NCI-H524 treated with DMSO at 0.1 percent for 48 hours (cell line): ENCODE measurements at places on chromosomes 6 and 20.

- no peak for DNase-seq
Measured at GRCh38 chr6:137363805-137364138, 130.4 kb downstream of the OLIG3 start.

DNA sequence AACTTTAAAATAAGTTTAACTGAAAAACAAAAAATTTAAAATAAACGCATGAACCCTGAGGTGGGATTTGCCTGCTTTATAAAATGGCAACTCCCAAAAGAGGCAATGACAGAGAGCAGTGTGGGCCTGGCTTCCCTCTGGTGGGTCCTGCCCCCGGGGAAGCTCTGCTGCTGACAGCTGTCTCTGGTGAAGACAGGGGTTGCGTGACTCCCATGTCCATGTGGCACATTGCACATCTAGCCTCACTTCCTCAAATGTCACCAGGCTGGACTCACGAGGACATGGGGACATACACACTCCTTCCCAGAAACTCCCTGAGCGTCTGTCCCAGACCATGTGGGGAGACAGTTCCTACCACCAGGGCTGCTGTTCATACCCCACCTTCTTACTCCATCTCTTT lies 66.2 kb downstream of the ABHD12 start:
- DNase-seq = no peak

DNA sequence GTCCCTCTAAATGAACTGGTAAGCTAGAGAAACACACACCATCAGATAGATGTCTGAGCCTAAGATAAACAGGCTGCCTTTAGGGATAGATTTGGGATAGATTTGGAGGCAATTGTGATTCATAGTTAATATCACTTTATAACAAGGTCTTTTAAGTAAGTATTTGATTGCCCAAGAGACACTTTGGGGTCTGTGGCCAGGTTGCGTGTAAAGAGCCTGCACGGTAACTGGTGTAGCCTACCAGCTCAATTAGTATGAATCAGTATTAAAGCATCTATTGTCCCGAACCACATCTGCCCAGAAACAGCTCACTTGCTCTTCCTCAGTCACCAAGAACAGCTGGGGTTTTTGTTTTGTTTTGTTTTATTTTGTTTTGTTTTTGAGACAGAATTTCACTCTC lies 193.3 kb downstream of the SASH1 start:
- no peak for DNase-seq

GRCh38 chr20:44805979-44806620 lies 4.2 kb downstream of the RIMS4 start:
- peak; percentile 99 for DNase-seq

DNA sequence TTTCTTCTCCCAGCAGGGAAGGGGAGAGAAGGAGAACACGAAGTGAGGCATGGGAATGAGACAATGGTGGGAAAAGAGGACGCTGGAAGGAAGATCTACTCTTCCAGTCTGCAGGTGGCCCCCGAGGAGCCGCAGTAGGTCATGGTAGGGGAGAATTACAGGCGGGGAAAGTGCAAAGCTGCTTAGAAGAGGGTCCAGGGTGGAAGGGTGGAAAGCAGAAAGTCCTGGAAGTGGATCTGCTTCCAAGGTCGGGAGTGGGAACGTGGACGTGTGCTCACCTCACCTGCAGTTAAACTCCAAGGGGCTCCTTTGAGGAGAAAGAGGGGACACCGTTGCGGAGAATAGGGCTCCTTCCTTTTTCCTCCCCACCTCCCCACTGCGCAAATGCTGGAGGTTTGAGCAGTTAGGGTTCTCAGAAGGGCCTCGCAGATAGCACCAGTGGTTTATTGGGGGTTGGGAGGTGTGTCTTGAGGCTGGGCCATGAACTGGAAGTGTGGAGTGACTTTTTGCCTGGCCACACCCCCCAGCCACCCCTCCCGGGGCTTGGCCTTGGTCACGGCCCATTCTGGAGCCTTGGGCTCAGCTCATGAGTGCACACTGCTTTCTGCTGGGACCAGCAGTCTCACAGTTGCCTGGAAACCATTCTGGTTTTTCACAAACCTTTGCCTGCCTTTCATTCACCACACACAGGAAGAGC lies 100.4 kb upstream of the MLN start:
- DNase-seq = no peak

GRCh38 chr6:138847884-138848283 lies 52.0 kb downstream of the ECT2L start:
- DNase-seq = no peak

DNA sequence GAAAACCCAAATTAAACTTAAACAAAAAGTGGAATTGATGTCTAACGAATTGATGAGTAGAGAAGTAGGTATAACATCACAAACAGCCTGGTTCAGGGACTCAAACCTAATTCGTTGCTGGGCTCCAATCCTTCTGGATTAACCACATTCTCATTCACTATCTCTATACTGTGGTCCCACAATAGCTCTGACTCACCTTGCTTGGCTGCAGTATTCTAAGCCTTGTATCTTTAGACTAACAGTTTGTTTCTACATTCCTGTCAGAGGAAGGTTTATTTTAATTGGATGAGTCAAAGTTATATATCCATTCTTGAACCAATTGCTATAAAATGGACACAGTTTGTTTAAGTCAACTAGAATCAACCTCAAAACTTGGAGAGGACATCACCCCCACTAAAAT lies 530.5 kb upstream of the PTCHD4 start:
- no peak for DNase-seq

DNA sequence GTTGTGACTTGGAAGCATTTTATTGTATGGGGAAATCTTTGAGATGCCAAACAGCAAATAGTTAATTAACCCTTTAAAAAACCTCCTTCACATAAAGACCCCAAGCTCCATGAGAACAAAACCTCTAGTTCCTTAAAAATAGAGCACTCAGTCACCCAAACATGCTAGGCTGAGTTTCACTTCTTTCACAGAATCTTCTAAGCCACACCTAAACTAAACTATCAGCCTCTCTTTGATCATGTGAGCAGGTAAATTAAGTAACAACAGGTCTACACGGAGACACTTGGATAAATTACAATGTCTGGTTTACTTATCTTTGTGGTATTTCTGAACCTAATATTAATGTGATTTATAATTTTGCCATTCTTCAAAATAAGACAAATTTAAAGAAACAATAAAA lies 205.2 kb upstream of the MARCKS start:
- no peak for DNase-seq

DNA sequence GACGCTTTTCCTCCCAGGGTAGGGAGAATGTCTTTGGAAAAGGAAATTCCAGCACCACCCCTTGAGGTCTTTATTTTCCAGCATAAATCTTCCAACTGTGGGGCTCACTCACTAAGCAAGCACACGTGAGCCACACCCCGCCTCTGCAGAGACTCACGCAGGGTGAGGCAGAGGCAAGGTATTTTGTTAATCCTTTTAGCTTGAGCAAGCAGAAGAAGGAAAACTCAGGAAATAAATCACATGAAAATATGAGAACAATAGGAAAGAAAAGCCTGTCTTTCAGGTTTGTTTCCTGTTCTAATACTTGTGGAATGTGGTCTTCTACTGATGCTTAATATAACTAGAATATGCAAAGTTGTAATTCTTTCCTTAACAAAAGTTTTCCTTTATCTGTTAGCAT lies 4.1 kb upstream of the PHACTR2 start:
- DNase-seq = no peak

DNA sequence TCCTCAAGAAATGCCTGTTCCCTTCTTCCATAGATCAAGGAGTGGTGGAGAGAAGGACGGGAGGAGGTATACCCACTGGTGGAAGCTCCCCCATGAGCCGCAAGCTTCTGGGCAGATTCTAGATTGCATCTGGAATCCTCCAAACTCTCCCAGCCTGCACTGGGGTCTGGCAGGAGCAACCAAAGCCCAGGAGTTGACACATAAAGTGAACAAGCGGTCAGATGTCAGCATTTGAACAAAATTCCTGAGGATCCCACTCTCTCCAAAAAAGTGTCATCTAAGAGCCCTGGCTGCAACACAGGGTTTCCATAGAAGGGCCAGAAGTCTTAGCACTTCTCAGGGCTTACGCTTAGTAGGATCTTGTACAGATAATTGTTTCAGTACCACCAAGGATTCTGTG lies 88.2 kb downstream of the KCNB1 start:
- no peak for DNase-seq

DNA sequence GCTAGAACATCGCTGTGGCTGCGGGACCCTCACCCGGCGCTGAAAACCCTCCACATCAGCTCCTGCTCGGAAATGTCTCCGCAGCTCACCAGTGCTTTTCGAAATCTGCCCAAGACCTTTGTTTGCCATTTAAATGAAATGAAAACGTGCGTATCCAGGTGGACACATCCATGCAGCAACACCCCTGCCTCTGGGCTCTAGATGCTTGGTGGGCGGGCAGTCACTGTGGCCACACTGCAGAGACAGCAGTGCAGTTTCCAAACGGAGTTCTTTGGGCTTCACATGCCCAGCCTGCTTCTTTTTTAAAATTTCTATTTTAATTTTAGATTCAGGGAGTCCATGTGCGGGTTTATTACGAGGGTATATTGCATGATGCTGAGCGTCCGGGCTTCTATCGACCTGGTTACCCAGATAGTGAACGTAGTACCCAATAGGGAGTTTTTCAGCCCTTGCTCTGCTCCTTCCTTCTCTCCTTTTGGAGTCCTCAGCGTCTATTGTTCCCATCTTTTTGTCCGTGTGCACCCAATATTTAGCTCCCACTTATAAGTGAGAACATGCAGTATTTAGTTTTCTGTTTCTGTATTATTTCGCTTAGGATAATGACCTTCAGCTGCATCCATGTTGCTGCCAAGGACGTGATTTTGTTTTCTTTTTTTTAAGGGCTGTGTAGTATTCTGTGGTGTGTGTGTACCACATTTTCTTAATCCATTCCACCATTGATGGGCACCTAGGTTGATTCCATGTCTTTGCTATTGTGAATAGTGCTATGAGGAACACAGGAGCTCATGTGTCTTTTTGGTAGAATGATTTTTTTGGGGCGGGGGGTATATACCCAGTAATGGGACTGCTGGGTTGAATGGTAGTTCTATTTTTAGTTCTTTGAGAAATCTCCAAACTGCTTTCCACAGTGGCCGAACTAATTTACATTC lies 4.8 kb upstream of the TUBB2B start:
- DNase-seq = peak; percentile 32

- DNase-seq = no peak
Measured at GRCh38 chr20:35257175-35257909, 20.6 kb downstream of the MMP24OS start.

GRCh38 chr20:62030834-62031434 lies 34.7 kb downstream of the TAF4 start:
- no peak for DNase-seq

- DNase-seq = no peak
Measured at GRCh38 chr6:25995507-25995906, 32.9 kb downstream of the TRIM38 start.

DNA sequence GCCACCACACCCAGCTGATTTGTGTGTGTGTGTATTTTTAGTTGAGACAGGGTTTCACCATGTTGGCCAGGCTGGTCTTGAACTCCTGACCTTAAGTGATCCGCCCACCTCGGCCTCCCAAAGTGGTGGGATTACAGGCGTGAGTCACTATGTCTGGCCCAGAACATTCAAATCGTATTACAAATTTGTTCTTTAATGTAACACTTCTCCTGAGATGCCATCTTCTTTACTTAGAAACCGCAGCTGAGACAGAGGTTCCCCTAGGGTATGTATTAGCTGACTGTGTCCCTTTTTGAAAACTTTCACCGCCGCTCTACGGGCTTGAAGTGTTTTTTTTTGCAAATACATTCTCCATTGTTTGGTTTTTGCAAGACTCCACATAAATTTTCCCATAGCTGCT lies 62.6 kb downstream of the TOX2 start:
- no peak for DNase-seq

- DNase-seq = no peak
Measured at GRCh38 chr20:24813936-24814335, 135.1 kb upstream of the CST7 start.

DNA sequence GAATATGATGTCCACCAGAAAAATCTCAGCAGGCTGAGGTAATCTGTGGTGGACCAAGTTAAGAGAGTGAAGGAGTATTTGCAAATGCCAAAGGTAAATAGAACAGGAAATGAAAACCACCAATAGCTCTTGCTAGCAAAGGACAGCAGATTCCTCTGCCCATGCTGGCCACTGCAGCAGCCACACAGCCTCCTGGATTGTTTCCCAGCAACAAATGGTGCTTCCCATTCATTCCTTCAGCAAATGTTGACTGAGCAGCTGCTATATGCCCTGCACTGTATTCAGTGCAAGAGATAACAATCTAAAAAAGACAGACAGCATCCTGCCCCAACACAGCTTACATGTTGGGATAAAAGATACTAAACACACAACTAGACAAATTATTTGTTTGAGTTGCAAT lies 11.0 kb downstream of the ROS1 start:
- DNase-seq = no peak

DNA sequence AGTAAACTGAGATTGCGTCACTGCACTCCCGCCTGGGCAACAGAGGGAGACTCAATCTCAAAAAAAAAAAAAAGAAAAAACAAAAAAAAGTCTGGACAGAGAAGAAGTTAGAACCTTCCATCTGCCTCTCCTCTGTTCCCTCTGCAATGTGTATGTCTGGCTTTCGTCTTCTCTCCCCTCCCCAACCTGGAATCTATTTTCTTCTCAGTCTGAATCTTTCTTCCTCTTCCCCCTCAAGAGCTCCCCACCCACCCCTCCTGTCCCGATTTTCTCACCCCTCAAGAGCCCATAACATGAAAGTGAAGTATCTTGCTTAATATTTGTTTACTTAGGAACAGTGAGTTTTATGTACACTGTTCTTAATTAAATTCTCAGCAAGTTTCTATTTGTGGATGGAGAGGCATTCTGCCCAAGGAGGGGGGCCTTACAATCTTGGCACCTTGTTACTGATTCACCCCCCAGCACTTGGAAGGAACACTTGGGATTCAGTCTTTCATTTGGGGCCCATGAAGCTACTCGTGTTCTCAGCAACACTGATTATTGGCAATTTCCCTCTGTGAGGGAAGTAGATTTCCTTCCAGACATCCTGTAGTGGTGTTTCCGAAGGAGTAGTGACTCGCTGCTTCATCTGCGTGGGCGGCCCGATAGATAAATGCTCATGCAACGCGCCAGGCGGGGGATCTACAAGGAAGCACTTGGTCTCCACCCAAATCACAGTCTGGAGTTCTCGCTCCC lies 69.3 kb upstream of the SRSF6 start:
- DNase-seq = no peak

GRCh38 chr20:22491194-22491505 lies 93.2 kb downstream of the FOXA2 start:
- no peak for DNase-seq

DNA sequence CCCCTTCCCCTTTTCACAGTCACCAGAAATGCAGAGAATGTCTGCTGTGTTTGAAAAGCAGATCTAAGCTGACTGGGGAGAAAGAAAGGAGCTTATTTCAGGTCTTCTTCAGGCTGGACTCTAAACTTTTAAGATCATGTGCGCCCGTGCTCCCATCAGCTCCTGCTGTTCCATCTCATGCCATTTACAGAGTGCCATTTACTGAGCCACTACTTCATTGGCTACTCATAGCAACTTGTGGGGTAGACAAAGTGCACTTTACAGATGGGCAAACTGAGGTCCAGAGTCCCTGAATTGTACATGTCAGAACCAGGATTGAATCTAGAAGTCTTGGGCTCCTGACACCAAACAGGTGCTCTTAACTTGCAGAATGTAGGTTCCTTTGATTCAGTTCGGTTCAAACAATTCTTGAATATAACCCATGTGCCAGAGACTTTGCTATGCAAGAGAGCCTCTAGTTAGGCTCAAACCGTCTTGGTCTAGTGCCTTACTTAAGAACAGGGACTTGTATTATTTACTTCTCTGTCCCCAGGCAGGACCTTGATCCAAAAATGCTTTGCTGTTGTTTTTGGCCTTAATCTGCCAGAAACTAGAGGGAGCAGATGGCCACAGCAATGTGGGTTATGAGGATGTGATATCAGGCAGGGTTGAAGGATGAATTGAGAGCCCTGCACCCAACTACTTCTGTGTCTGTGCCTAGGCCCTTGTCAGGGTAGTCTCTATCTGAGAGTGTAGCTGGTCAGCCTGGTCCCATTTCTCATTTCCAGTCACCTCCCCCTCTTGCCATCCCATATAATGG lies 56.4 kb downstream of the RALY start:
- DNase-seq = no peak
